ENCODE measurements at places on chromosomes 6 and 20.

- DNase-seq = no peak
Observed at GRCh38 chr6:151475653-151476523, 17.9 kb upstream of the CCDC170 start.

- DNase-seq = no peak
Observed at GRCh38 chr6:17341891-17342290, 51.5 kb upstream of the CAP2 start.

DNA sequence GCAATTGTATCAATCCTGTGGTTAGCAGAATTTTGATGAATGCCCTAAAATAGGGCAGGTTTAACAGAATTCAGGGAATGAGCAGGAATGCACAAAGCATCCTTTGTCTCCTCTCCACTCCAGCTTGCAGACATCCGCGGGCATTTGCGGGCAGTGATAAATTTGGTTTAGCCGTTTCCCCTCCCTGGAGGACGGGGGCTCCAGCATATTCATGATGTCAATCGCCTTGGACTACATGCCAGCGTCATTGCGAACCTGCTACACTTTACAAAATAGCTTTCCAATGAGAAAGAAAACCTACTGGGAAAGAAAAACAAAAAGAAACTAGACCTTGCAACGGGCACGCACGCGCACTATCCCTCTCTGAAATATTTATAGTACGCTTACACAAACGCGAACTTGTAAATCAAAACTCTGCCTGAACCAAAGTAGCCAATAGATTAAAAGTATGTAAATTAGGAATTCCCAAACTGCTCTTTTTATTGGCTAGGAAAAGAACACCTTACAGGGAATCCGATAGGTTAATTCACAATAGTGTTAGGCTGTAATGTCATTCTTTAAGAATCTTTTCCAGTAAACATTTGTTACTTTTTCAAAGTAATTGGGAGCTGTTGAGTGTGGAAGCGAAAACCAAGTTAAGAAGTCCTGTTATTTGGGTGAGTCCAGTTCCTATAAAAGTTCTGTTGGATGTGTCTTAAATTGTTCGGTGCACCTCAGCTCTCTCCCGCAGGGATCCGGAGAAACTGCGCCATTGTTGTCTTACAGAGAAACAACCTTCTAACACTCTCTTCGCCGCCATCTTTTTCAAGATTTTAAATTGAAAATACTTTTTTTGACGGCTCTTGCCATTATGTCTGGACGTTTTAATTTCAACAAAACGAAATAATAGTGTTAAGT is 136.7 kb downstream of the HFE start:
- no peak for DNase-seq

DNA sequence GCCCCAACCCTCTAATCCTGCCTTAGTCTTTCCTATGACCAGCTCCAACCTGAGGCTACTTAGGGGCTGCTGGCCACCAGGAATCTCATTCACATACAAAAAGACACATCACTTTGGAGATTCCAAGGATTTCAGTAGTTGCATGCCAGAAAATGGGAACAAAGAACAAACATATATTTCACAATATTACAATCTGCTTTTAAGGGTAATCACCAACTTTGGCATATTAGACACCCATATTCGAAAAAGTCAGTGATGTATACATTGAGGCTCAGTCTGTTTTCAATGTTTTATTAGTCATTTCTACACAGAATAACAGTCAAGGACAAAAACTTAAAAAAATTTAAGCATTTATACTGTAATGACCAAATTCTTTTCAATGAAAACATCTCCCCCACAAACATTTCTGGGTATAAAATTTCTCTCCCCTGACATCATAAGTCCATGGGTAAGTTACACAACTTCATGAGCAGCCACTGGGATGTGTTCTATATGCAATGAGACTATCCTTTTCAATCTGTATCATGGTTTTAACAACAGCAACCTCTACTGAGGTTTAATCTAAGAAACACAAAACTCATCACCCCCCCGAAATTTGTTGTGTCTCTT is 103.5 kb downstream of the MAP7 start:
- no peak for DNase-seq

- DNase-seq = no peak
Observed at GRCh38 chr20:4959592-4959991, 41.7 kb downstream of the SLC23A2 start.

GRCh38 chr6:69164564-69165229 is 529.6 kb downstream of the ADGRB3 start:
- DNase-seq = peak; percentile 38

- DNase-seq = no peak
Observed at GRCh38 chr6:2509711-2510110, 241.0 kb downstream of the MYLK4 start.

DNA sequence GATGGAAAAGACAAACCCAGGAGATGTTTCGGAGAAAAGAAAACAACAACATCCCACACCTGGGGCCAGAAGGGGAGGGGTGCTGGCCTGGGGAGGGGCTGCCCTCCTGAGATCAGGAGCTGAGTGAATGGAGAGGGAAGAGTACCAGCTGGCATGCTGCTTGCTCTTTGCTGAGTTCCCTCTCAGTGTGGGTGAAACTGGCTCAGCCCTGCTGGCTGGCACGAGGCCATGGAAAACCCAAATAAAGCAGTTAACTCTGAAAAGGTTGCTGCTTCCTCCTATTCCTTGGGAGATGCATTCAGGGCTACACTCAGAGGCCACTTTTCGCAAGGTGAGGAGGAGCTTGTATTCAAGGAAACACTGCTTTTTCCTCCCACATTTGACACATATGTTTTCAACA is 8.0 kb upstream of the KCNK16 start:
- DNase-seq = no peak

DNA sequence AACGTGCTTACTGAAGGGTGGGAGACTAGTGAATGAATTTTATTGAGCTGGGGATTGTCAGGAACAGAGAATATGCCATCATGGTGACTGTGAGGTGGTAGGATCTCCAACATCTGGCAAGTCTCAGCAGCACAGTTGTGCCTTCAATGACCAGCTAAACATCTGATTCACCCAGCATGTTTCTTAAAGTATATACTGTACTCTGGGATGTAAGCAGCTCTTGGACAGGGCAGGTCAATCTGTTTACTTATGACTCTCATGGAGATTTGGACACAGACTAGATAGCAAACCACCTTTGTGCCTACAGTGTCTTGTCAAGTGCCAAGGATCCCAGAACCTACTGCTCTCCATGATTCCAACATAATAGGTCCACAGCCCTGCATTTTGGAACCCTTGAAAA is 801.0 kb upstream of the CITED2 start:
- no peak for DNase-seq

DNA sequence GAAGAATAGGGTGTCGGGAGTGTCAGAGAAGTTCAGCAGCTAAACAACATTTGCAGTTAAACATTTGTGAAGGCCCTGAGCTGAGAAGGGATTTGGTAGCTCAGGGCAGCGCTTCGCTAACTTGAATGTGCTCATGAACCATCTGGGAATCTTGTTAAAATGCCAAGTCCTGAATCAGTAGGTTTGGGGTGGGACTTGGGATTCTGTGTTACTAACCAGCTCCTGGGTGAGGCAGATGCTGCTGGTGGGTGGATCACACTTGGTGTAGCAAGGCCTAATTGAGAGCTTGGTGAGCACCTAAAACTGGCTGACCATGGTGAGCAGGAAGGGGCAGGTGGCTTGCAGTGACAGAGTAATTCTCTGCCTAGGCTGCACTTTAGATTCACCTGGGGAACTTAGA is 5.9 kb downstream of the PTPRA start:
- no peak for DNase-seq

GRCh38 chr6:44297063-44298038 is 15.8 kb downstream of the AARS2 start:
- no peak for DNase-seq

GRCh38 chr6:259316-259715 is 33.0 kb upstream of the DUSP22 start:
- no peak for DNase-seq

DNA sequence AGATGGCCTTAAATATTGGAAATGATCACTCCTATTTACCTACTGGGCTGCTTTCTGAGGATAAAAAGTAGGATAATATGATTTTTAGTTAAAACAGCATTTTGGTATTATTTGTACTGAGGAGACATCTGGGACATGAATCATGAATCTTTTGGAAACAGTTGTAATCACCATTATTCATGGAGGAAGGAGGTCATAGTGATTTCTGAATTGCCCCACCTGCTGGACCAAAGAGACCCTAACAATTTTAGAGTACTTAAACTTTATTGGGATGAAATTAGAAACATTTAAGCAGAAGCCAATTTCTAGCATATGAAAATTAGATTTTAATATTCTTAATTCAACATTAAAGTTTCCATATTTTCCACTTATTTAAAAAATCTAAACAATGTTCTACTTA is 108.4 kb upstream of the SIM1 start:
- DNase-seq = no peak

DNA sequence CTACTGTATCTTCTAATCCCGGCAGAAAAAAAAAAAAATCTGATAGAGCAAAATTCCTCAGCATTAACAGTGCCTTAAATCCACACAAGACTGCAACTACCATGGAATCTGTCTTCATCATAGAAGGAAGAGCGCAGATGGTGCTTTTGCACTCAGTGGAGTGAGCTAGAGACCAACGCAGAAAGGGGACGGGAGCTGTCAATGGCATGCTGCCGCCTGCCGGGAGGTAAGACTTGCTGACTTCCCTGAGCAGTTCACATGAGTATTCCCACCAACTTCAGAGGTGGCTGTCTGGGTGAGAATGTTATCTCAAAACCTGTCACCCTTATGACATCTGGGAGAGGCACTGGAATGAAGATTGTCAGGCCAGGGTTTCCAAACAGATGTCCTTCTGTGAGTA is 35.6 kb downstream of the DZANK1 start:
- no peak for DNase-seq

DNA sequence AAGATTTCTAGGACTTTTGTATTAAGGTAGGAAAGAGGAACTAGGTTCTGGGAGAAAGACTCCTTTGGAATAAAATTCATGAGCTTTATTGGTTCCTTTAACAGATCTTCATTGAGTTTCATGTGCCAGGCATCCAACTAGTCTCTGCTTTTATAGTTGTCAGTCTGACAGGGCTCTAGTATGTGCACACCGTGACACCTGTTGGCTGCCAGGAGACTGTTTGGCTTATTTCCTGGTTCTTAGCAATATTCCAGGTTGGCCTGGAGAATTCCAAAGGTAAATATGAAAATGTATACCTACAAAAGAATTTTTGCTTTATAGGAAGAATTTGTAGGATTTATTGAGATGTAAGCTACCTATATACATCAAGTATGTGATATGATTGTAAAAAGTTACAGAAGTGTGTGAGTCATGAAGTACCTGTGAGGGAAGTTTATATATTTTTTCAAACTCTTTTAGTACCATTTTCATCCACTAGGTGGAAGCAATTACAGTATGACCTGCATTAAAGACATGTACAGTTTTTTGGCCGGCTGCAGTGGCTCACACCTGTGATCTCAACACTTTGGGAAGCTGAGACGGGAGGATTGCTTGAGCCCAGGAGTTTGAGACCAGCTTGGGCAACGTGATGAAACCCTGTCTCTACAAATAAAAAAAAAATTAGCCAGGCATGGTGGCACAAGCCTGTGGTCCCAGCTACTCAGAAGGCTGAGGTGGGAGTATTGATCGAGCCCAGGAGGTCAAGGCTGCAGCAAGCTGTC is 35.2 kb downstream of the NDUFAF5 start:
- DNase-seq = no peak

DNA sequence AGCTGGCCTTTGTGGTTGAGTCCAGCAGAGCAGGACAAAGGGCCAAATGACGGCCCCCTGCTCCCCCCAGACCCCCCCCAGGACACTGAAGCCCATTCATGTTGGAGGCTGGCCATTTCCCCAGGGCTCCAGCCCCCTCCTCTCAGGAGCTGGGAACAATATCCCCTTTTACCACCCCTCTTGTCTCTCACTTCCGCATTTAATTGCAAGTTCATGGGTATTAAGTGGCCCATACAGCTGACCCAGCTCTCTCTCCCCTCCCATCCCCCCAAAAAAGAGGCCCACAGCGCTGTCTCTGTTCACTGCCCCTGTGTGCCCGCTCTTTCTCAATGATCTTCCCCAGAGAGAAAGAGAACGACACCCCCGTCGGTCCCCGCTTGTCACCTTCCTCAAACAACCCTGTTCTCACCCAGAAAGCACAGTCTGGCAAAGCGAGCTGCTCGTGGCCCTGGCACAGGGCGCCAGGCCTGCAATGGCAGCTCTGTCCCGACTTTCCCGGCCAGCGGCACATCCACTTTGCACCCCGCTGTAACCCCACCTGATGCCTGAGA is 30.4 kb downstream of the PREX1 start:
- no peak for DNase-seq

DNA sequence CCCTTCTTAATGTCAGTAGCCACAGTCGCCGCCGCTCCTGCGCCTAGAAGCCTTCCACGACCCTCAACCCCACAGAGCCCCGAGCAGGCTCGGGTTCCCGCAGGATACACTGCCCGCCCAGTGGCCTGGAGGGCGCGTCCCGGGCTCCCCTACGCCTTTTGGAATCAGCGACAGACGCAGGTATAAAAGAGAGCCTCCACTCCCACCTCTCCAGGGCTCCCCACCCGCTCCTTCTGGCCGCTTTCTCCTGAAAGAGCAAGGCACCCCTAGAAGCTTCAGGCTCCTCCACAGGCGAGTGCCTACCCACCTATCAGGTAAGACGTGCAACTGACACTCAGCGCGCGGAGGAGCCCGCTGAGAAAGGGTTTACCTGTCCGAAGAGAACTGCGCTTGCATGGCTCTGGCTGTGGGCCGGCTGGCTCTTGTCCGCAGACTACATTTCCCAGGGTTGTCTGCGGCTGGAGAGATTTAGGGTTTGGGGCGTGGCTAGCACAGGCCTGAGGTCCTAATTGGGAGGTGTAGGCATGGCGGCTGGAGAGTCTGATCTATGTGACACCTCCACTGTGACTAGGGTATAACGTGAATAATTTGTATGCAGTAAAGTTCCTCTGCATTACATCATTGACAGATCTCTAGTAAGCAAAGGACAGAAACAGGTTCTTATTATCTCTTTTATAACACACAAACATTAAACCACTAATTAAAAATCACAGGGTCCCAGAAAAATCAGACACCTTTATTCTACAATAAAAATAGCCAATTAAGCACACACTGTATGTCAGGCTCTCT is 13.5 kb upstream of the ZNF391 start:
- peak; percentile 80 for DNase-seq

GRCh38 chr6:145055567-145055966 is 679.8 kb downstream of the EPM2A start:
- no peak for DNase-seq

DNA sequence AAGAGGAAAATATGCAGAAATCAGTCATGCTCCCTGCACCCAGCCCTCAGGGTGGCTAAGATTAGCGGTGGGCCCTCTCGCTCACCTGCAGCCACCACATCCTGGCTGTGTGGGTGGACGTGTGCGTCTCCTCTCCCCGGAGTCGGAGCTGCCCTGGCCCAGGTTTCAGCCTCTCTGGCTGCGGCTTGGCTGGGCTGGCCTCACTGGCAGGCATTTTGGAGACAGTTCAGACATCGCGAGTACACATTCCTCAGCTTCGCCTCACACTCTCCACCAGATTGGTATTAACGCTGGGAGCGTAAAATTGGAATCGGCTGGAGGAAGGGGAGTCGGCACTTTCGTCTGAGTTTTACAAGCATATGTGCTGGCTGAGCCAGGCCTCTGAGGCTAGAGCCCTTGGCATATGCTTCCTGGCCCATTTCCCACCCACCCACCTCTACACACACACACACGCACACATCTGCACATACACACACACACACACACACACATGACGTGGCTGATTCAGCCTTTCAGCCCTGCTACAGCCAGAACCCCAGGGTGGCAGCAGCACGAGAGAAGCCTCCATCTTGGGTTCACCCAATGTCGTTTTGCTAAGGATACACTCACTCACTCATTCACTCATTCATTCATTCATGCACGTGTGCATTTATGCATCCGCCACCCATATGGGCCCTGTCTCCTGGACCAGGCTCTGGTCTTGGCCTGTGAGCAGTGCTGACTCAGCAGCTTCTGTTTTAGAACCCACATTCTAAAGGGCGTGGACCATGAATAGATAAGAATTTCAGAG is 42.9 kb downstream of the BCAS4 start:
- no peak for DNase-seq

All from iPS DF 19.7 (cell line).